ENCODE measurements at places on chromosomes 13 and 19. TPM values are rescaled to one million over a fixed set of nuclear protein-coding genes. Genes with fewer than 3 reads are reported as not detected.

CASP14 gene
- total RNA-seq: not detected

DNA sequence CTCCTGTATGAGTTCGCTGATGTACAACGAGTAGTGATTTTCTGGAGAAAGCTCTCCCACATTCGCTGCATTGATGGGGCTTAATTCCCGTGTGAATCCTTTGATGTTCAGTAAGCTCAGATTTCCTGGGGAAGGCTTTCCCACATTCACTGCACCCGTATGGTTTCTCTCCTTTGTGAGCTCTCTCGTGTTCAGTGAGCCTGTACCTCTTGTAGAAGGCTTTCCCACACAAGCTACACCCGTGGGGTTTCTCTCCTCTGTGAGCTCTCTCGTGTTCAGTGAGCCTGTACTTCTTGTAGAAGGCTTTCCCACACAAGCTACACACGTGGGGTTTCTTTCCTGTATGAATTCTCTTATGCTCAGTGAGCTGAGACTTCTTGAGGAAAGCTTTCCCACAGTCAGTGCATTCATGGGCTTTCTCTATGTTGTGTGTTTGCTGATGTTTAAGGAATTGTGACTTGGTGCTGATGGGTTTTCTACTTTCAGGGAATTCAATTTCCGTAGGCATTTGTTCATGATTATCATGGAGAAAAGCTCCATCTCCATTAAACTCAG, 3.5 kb upstream of the ZNF577 start:
- no peak for DNase-seq

LSM4 gene
- 59.0 TPM for total RNA-seq

GRCh38 chr13:44333950-44334655, 39.5 kb upstream of the SERP2 start:
- no peak for DNase-seq

- no peak for DNase-seq
Observed at GRCh38 chr19:16741084-16741483, 21.4 kb downstream of the NWD1 start.

DNA sequence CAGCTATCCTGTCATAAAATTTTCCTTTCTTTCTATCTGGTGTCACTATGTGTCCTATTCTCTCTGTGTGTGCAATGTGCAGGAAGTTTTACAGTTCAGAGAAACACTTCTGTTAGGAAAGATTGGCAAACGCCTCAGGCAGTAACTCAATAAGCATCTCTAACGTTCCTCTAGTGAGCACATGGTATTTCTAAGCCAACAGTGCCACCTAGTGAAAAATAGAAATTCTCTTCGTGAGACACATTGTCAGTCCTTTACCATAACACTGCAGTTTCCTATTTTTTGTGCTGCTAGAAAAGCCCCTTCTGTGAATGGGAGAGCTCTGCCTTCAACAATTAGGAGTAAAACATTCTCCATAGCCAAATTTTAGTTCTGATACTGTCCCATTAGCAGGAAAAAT, 50.7 kb downstream of the ZNF723 start:
- DNase-seq: no peak
